Omental fat pad (tissue), 4 donors: ENCODE measurements at places on chromosomes 11 and 22.

GRCh38 chr11:91011503-91011902 lies 788.7 kb upstream of the CHORDC1 start:
- no peak for DNase-seq

GRCh38 chr11:1226986-1227550 lies 4.2 kb downstream of the MUC5B start:
- DNase-seq, result no peak

GRCh38 chr11:115168229-115168671 lies 336.0 kb downstream of the CADM1 start:
- DNase-seq, result no peak

DNA sequence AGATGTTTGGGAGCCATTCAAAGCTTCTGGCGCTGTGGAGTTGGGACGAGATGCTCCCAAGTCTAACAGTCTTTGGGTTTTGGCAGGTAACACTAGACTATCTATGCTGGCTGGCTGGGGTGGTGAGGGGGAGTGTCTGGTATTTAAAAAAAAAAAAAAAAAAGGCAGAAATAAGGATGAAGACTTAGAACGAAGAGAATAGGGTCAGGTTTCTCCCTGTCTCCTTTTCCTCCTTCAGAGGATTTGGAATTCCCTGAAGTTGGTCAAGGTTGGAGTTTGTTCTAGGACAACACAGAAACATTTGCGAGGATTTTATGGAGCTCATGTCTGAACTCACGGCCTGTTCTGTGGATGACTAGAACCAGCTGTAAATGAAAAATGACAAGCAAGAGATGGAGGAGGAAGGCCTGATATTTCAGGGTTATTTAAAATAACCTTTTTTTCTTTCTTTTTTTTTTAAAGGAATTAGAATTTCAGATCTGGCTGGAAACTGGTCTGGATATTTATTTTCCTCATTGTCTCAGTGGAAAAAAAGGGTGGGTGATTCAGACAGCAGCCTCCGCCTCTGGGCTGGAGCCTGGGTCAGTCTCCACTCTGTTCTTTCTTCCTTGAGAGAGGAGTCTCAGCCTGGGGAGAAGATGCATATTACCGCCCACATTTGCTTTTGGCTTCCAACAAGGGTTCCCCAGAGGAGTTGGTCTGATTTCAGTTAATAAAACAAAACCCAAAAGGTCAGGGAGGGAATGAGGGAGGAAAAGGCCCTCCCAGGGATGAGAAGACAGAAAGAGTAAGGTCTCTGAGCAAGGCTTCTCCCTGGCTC lies 80.1 kb downstream of the USP35 start:
- no peak for DNase-seq
